HEK293T (cell line): ENCODE measurements at places on chromosomes 4 and X.

DNA sequence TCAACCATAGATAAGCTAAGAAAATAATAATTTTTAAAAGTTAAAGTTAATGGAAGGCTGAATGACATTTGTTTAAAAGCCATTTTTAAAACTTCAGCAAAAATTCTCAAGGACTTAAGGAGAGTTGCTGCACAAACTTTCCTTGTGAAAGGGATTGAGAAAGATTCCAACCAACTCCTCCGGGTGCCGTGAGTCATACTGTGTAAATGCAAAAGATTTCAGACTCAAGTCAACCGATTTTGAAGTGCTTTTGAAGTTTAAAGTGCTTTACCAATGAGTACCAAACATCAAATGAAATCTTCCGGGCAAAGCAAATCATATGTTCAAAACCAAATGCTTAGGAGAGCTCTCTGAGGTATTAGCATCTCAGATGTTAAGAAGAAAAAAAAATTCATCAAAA lies 31.4 kb downstream of the VCX2 start:
- no peak for DNase-seq

- no peak for DNase-seq
These were observed 3.5 kb downstream of the SPINK2 start for GRCh38 chr4:56817840-56818491.

- no peak for DNase-seq
These were observed 6.8 kb upstream of the RRAGB start for GRCh38 chrX:55710701-55711100.

DNA sequence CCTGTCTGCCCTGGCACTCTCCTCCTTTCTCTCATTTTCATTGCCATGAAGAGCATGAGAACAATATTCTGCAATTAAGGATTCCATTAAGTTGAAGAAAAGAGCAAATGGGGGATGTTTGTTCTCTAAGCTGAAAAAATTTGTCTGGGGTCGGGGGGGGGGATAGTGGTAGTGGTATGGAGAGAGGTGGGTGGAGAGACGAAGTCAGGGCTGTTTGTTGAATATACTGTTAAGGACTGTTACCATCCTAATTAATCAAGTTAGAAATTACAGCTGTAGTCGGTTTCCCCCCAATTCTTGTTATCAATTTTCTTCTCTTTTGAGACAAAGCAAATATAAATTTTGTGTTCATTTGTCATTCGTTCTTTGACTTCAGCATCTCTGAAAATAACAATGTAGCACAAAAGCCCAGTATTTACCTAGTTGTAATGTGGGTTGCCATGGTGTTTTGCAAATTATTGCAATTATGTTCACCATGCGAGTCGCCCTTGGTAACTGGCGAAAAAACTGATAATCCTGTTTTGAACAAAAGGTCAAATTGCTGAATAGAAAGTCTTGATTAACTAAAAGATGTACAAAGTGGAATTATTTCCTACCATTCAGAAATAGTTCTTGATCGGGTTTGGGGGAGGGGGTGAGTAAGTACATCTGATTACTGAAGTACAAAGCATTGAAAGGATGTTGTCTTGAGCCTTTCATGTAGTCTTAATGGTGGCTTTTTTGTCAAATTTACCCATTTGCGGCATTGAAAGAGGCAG lies 139.1 kb downstream of the ARX start:
- no peak for DNase-seq
